Brain microvascular endothelial cell (primary cell): ENCODE measurements at places on chromosomes 11 and 22.

DNA sequence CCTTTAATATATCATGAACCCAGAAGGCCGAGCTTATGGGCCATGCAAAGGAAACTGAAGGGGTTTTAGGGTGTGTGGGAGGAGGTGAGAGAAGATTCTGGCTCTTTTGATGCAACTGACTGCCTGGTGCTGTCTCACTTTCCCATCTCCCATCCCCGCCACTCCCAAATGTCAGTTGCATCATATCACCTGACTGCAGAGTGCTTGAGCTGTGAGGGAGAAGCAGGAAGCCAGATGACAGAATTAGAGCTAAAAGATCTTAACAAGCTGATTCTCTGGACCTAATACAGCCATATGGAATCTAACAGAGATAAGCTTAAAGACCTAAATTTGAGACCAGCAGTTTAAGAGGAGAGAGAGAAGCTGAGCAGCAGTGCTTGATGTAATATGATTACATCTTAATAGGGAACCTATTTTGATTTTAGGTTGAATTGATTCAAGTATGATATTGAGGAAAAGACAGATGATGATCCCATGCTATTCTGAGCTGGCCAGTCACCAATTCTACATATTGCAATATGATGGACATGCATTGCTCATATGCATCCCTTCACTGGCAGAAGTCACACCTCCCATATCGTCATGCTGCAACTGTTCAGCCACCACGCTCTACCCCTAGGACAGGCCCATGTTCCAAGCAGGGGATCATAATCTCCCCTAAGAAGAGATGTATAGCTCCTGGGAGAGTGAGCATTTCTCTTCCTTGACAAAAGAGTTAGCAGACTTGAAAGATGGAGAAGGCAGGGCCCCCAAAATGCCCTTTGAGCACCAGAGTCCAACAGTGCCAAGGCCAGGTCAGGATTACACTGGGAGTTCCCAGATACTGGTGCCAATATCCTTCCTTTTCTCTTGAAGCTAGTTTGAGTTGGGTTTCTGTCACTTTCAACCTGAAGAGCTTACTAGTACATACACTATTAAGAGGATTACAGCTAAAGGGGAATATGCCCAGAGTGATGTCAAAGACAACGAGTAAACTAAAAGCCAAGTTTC lies 44.9 kb downstream of the PLEKHA7 start:
- DNase-seq, result no peak

- DNase-seq, result no peak
Observed at GRCh38 chr22:34344702-34345101, 424.4 kb upstream of the LARGE1 start.

- no peak for DNase-seq
Observed at GRCh38 chr11:9130297-9130696, 38.9 kb upstream of the SCUBE2 start.

DNA sequence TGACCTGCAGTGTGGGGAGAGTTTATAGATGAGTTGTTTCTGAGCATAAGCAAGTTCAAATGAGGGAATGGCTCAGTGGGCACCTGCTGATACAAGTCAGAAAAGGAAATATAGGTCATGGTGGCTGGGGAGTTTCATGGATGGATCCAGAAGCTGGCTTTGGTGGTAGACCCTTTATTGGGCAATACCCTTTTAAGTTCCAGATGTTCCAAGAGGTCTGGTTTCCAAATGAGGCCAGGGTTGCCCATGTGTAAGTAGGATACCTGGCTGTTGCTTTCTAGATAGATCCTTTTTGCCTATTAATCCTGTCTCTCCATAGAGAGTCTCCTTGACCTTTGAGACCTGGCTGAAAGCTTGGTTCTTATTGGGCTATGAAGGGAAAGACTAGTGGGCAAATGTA lies 2.2 kb downstream of the STIM1 start:
- no peak for DNase-seq

DNA sequence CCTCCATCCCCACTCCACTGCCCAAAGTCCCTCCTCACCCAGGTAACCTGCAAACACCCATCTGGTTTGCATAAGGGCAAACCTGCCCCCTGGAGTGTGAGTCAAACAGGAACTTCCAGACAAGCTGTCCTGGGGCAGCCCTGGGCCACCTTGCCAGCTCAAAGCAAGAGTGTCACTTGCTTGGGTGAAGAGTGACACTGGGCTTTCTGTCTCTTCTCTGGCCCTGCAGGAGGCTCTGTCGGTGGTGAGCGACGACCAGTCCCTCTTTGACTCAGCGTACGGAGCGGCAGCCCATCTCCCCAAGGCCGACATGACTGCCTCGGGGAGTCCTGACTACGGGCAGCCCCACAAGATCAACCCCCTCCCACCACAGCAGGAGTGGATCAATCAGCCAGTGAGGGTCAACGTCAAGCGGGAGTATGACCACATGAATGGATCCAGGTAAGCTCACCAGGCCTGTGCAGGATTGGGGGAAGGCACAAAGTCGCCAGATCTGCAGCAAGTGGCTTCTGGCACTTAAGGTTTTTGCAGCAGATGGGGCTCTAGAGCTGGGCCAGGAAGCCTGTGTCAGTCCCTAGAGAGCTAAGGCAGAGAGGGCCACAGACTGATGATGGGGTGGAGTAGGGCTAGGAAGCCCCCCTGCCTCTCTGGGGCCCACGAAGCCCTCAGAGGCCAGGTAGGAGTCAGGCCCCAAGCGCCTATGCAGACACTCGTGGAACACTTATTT lies 64.2 kb downstream of the FLI1 start:
- no peak for DNase-seq

DNA sequence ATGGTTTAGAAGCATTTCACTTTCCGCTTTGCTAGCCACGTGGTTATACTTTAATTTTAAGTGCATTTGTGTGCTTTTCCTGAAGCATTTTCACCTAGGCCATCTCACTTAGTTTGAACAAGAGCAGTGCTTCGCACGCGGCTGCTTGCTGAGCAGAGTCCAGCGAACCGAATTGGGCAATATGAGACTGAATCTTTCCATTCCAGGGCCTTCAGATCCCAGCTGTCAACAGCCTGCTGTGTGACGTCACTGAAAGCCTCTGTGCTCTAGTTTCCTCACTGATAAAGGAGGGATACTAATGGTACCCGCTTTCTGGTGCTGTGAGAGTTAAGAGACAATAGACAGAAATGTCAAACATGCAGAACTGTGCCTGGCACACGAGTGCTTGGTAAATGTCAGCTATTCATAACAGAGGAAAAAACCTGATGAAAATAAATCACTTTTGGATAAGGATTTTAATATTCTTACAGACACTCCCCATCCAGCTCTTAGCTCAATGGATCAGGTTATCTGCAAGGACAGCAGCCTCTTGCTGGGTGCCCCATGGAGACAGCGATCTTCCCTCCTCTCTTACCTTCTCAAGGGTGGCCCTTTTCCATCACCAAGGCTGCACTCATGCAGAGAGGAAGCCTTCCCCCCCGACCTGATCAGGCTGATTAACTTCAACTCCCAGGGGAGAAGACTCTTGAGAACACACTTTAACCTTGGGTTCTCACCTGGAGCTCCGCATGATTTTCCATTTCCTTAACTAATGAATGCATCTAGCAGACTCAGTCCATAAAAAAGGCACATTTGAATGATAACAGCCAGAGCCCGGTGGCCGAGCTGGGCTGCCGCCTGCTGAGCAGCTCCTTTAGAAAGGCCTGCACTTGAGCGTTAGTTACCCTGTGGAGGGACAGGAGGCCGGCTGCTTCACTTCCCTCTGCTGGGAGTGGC lies 3.5 kb upstream of the GLB1L3 start:
- no peak for DNase-seq

DNA sequence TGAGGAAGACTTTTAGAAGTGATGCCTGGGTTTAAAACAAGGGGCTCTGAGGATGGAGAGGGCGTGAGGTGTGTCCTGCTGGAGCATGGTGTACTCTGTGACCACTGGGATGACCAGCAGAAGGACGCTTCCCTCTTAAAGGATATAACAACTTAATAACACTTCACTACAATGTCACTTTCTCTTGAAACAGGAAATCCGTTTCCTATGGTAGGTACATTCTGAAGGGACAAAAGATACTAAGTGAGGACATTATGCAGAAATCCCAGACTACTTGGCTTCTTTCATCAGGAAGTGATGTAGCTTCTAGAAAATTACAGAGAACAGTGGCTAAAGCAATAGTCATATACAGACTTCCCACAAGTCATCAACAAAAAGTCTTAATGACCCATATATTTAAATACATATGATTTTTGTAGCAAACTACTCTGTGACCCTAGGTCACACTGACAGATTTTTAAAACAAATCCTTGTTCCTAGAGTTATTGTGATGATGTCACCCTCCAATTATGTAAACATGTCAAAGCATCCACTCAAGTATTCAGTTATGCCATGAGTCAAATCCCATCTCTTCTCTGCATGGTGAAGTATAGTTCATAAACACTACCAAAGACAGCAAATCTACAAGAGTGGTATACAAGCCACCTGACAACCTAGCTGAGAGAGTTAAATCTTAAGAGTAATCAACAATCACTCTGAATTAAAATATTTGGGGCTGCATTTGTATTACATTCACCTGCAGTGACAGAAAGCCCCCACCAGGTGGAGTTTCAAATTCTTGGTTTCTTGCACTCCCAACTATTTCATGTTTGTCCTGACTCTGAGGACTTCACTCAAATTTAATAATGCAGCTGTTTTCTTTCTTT lies 32.8 kb downstream of the PITPNB start:
- peak; percentile 48 for DNase-seq

DNA sequence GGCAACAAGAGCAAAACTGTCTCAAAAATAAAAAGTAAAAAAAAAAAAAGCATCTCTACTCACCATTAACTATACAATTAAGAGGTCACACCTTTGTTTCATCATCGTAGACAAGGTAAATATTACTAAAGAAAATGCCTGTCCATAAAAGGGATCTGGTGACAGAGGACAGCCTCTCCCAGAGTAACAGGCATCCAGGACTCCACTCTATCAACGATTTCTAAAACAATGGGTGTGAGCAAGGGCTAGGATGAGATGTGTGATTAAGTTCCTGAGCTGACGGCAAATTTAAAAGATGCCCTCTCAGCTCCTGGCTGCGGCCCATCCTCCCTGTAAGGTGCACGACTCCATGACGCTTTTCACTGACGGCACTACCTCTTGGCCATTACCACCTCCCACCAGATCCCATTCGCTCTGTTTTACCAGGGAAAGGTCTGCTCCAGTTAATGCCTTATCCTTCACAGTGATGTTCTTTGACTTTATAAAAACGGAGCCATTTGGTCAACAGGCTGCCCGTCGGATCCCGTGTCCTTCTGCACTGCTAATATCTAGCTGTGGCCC lies 2.3 kb upstream of the TMEM45B start:
- no peak for DNase-seq

DNA sequence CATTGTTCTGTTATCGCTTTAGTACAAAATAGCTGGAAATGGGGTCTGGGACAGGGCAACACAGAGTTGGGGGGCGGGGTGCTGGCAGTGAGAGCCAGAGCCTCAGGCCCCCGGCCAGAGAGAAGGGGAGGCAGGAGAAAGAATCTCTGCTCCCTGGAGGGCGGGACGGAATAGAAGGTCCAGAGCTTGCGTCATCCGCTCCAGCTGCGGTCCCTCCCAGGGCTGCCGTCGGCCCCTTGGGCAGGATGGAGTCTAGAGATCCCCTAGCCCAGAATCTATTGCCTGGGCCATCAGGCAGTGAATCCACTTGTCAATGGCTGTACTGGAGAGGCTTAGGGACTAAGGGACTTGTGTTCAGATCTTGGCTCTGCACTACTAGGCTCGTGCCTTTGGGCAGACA lies 5.0 kb downstream of the TP53I11 start:
- DNase-seq, result no peak

- DNase-seq, result no peak
Observed at GRCh38 chr11:12585861-12586260, 88.4 kb upstream of the TEAD1 start.

- no peak for DNase-seq
Observed at GRCh38 chr22:28120691-28121592, 201.9 kb upstream of the PITPNB start.

GRCh38 chr11:107116358-107116757 lies 98.1 kb upstream of the GUCY1A2 start:
- no peak for DNase-seq

GRCh38 chr11:31770011-31770700 lies 41.0 kb downstream of the PAX6 start:
- no peak for DNase-seq

DNA sequence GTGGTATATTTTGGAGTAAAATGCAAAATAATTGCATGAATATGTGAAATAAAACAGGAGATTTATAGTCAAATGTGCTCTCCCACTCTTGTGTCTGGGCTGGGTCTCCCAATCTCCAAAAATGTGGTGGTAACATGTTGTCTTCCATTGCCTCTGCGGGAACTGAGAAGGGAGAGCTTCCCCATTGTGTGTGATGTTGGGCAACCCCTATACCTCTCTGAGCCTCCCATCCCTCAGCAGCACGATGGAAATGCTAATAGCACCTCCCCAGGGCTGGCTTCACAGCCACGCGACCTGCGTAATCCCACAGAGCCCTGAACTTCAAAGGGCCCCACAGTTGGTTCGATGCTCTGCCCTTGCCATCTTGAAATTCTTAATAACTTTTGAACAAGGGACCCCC lies 72.0 kb downstream of the TP53I11 start:
- DNase-seq, result no peak

- DNase-seq, result no peak
Observed at GRCh38 chr11:36385121-36385970, 89.3 kb downstream of the PRR5L start.

DNA sequence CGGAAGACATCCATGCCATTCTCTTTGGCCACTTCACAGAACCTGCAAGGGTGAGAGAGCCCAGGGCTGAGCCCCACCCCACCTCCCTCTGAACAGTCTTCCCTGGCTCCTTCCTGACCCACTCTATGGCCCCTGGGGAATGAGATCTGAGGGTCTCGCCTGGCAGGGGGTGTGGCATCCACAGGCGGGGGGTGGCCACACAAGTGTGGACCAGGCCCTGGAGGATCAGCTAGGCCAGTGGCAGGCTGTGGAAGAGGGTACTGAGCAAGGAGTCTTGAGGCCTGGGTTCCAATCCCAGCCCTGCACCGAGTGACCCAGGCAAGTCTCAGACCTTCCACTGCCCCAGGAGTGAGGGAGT lies 5.6 kb upstream of the LRFN4 start:
- no peak for DNase-seq

DNA sequence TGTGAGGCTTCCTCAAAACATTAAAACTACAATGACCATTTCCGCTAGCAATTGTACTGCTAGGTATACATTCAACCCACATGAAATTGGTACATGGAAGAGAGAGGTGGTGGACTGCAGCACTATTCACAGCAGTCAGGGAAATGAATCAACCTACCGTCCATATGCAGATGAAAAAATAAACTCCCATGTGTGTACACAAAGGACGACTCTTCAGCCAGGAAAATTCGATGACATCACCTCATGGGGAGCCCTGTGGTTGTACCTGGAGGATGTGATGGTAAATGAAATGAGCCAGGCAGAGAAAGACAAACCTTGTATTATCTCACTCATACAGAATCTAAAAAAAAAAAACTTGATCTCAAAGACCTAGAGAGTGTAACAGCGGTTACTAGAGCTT lies 23.3 kb downstream of the RFPL3 start:
- DNase-seq, result no peak

GRCh38 chr11:46338636-46338987 lies 8.7 kb upstream of the DGKZ start:
- DNase-seq, result peak; percentile 24

GRCh38 chr22:21622011-21622918 lies 7.6 kb downstream of the YDJC start:
- DNase-seq, result no peak

- DNase-seq, result no peak
Observed at GRCh38 chr11:66281776-66282467, 3.9 kb downstream of the CNIH2 start.
